SJSA1 (cell line): ENCODE measurements at places on chromosomes 11 and 22. TPM values are rescaled to one million over a fixed set of nuclear protein-coding genes. Genes with fewer than 3 reads are reported as not detected.

The CABP4 gene
- not detected in 2 replicates for total RNA-seq

The TOB2 gene
- 13.0 and 17.9 TPM in 2 replicates for total RNA-seq

DNA sequence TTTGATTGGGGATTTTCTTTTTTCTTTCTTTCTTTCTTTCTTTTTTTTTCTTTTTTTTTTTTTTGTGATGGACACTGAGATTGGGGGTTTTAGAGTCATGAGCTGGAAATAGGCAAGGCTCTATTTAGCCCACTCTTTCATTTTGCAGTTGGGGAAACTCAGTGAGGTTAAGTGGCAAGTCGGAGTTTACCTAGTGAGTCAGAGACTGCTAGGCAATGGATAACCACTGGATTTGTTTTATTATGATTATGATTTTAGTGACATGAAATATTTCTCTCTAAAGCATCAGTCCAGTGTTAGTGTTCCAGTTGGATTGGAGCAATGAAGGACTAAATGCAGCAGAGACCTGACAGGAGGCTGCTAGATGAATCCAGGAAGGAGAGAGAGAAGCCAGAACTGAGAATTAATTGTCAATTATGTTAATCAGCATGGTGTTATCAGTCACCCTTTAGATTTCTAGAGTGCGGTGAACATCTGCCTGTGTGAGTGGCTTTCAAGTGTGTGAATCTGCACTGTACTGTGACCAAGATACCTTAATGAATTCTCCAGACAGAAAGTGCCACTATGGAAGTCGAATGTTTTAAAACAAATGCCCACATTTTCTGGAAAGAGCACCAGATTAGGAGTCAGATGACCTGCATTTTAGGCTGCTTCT, 10.9 kb downstream of the BMAL1 start:
- H3K4me1 ChIP-seq = 0 out of 2 replicates have a peak, but pooled peaks cover 5% of the 10 kb centered on the region
- no peaks in the 10 kb centered on the region for H3K36me3 ChIP-seq
- no peak overlapping the region for H3K27ac ChIP-seq

- no peak overlapping the region for H3K4me3 ChIP-seq
- H3K27ac ChIP-seq = no peak overlapping the region
- H3K27me3 ChIP-seq = no peaks in the 10 kb centered on the region
- H3K36me3 ChIP-seq = no peaks in the 10 kb centered on the region
Measured at GRCh38 chr22:47591709-47592108, 829.3 kb downstream of the TBC1D22A start.

DNA sequence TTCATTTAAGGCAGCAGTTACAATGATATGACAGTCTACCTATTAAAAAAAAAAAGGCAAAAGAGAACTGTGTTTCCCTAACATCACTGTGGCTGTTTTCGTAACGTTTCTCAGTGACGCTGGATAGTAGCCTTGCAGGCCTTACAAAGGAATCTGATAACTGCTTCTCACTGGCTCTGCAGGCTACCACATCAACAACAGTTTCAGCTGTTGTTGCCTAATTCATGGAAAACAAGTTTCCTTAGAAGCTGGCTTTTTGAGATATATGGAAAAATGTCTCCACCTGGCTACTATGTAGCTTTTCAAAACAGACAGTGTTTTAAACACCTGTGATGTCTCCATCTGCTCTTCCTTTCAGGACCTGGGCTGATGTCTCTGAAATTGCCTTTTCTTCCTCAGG, 3.8 kb downstream of the OR51V1 start:
- H3K4me3 ChIP-seq = no peak overlapping the region
- DNase-seq = no peak
- no peak overlapping the region for H3K27ac ChIP-seq
- peaks cover 6% of the 10 kb centered on the region; the same call in 1 of the 2 replicates for H3K27me3 ChIP-seq
- H3K4me1 ChIP-seq = no peaks in the 10 kb centered on the region

- no peaks in the 10 kb centered on the region for H3K36me3 ChIP-seq
- no peak for DNase-seq
- H3K27me3 ChIP-seq = no peaks in the 10 kb centered on the region
Measured at GRCh38 chr11:132493801-132494200, 1038.5 kb downstream of the OPCML start.
